CD4-positive, alpha-beta T cell treated with Interferon alpha-2 for 1 hour (primary cell): ENCODE measurements at places on chromosomes 1 and 21.

- no peak for DNase-seq
Observed at GRCh38 chr1:55275151-55275748, 60.1 kb upstream of the USP24 start.

DNA sequence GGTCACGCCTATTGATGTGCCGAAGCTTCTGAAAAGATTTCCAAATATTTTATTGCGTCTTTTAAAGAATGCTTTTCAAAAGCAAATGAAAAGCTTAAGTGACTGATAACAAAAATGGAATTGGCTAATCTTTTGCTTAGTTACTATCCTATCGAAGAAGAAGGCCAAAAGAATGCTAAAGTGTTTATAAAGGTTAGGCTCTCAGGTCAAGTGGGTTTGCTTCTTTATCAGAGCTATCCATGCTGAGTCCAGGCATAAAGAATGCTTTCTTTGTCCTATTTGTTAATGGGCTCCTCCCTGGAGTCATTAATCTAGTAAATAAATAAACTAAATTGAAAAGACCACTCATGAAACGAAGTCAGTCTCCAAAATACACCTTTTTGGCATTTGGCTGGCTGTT lies 133.4 kb upstream of the LYPLAL1 start:
- DNase-seq: no peak

GRCh38 chr1:113734357-113735055 lies 24.8 kb downstream of the PHTF1 start:
- no peak for DNase-seq

GRCh38 chr1:159866905-159867663 lies 4.6 kb upstream of the VSIG8 start:
- DNase-seq: no peak

DNA sequence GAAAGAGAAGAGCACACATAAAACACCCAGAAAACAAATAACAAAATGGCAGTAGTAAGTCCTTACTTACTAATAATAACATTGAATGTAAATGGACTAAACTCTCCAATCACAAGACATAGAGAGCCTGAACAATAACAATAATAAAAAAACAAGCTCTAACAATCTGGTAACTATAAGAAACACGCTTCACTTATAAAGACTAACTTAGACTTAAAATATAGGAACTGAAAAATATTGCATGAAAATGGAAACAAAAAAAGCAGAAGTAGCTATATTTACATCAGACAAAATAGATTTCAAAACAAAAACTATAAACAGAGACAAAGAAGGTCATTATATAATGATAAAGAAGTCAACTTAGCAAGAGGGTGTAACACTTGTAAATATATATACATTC lies 83.1 kb upstream of the LYPLAL1 start:
- no peak for DNase-seq

GRCh38 chr1:207581496-207582153 lies 63.3 kb upstream of the CR1L start:
- DNase-seq: no peak

DNA sequence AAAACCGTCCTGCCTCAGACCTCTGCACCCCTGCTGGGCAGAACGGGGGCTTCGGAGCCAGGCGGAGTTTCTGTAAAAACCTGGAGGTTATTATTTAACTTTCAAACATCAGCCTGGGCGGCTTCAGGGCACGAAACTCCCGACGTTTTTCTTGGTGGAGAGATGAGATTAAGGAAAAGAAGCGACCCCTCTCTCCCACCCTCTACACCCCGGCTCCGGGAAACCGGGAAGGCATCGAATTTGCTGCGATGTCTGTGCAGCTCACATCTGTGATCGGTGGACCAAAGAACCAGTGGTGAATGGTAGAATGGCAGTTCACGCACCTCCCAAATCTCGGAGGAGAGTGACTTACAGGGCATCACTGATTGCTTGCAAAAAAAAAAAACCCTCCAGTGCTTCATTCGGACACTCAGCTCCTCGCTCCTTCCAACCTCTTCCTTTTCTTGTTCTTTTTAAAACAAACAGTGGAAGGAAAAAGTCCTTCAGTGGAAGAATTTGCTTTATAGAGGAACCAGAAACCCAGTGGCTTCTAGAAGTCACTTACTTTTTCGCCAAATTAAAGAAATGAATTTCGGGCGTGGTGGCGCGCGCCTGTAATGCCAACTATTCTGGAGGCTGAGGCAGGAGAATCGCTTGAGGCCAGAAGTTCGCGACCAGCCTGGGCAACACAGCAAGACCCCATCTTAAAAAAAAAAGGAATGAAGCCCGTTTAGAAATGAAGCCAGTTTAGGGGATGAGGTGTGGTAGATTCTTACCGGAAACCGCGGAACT lies 884 bp downstream of the PHACTR4 start:
- peak; percentile 30 for DNase-seq

DNA sequence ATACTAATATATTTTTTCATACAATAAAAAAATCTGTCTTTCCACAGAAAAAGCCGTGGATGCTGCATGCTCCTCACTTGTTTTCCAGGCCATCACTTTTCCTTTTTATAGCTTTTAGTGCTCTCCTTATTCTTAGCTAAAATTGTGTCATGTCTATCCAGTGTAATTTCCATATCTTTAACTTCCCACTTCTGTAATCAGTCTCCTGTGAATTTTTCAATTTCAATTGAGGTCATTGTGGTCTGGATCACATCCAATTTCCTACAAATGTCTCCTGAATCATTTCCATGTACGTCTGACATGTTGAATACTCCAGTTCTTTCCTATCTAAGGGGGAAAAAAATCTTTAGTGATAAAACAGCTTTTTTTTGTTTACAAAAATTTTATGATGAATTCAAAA lies 838.2 kb upstream of the B3GALT2 start:
- DNase-seq: no peak

DNA sequence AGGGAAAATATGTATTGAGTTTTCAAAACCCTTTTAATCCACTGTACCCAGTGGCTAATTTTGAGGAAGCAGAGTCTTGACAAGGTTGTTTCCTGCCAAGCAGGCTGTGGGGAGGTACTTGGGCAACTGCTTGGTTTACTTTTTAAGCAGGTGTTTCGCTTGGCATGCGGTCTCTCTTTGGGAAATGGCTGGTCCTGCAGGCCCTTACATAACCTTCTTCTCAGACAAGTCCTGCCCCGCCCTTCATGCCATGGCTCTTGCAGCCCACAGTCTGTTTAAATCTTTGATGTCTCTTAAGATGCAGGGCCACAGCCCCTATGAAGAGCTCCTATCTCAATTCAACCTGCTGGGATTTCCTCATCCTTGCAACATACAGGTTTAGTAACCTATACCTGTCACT lies 36.0 kb upstream of the ABCD3 start:
- DNase-seq: no peak

DNA sequence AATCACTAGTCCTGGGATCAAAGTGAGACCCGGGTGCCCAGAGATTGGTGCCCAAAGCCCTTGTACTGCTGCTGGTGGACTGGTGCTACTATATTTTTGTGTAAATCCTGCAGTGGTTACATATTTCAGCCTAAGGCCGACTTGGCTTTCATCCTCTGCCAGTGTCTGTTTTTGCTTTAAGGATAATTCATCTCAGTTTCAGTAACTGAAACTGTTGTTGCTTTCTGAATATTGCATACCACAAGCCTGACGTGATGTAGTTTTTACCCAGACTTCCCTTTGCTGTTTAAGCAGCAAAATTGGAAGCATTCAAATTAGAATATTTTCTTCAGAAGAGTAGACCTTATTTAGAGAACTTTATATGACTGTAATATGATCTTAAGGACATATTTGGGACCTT lies 341.8 kb downstream of the RYR2 start:
- DNase-seq: no peak

DNA sequence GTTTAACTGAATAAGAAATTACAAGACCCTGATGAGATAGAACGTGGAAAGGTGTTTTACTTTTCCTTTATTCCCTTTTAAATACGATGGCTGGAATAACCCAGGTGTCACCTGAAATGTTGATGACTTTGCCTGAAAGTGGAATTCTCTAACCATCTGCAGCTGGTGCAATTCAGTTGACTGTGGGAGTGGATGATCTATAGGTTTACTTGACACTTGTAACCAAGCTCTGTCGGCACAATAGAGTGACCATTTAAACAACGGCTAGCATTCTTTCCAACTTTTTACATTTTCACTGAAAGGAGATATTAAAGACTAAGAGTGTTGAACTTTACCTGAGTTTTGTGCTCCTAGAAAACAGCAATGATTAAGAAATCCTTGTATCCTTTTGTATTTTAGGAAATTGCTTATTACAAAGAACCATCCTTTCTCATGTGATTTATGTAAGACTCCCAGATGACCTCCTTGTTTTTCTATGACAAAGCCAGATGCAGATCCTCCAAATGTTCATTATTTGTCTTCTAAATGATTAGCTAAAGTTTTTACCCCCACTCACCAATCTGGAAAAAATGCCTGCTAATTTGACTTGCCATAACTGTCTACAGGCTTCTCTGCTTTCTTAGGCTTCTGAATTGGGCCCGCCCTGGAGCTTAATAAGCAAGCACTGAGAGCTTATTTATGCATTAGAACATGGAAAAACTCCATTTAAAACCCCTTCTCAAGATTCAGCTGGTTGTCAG lies 129.5 kb upstream of the LRRC7 start:
- DNase-seq: no peak

GRCh38 chr1:203084588-203085527 lies 954 bp downstream of the MYOG start:
- DNase-seq: no peak

GRCh38 chr1:170460001-170460400 lies 72.0 kb upstream of the GORAB start:
- no peak for DNase-seq

DNA sequence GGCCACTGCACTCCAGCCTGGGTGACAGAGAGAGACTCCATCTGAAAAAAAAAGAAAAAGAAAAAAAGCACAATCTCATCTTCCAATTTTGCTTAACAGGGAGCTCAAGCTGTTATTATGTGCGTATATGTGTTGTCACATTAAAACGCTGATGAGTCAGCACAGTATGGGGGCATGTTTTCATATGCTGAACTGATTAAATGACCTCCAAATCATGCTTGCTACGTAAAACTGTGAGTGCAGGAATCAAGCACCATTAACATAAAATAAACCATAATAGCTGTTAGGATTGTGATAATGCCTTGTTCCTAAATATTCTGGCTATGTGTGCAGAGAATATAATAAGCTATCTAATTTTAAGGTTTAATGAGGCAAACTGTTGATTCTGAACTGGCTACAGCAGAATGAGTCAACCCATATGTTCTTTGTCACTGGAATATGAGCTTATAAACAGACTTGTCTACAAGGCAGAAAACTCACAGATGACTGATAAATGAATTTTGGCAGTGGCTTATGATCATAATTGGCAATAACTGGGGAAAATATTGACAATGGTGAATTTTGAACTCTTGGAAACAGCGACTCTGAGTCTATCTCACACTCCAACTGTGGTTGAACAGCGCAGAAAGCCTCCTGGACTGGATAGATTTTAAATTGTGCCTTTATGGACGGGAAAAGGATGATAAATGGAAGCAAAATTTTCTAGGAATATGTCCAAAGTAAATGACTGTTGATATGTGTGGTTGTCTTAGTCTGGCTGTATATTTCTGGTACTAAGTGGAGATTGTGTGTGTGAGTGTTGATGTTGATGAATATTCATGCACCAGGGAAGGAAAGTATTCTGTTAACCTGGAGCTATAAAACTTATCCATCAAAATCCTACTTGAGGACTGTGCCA lies 75.5 kb downstream of the VCAM1 start:
- DNase-seq: no peak

DNA sequence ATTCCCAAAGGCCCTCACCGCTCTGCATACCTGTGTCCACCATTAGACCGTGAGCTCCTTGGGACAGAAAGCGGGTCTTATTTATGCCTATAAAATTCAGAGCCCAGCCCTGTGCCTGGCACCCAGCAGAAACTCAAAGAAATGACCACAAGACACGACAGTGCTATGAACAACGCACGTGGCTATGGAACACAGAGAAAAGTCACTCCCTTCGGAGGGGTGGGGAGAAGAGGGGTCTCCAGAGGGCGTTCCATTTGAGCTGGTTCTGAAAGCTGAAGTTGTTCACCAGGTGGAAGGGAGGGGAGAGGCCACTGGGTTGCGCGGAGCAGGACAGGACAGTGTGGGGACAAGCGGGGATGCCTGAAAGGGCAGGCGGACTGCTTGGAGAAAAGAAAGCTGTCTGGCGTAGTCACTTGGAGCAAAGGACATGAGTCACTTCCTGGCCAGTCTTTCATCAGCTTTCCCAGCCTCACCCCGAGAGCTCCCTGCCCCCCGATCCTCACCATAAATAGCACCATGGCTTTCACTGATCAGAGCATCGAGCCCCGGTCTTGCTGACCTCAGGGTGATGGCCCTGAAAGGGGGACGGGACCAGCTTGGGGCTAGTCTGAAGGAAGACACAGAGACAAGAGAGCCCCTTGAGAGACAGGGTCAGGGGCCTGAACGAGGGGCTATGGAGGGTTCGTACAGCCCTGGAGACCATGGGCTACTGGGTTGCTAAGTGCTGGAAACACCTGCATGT lies 28.5 kb downstream of the ECE1 start:
- DNase-seq: peak; percentile 48

DNA sequence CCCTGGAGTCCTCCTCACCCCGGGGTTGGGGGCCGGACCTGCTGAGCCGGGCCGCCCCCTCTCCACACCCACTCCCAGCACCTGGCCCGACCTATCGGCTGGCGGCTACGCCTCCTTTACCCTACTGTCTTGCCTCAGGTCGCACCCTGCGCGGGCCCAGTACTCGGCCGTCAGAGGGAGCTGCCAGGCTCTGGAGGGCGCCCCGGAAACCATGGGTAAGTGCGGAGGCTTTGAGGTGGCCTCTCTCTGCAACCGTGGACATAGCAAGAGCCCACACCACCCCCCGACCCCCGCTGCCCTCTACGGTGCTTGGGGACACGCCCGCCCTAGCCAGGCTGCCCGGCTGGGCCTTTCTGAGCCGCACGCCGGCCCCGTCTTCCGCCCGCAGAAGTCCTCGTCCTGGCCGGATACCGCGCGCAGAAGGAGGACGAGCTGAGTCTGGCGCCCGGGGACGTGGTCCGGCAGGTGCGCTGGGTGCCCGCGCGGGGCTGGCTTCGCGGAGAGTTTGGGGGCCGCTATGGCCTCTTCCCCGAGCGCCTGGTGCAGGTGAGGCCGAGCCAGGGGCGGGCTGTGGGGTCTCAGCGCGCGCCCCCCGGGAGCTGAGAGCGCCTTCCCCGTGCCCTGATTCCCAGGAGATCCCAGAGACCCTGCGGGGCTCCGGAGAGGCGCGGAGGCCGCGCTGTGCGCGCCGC lies at the start of gene SH3D21:
SH3D21 (plus strand) TSS at position 159 of the 692 bp plus-strand sequence; CDS start at position 212, 53 bp downstream.
- peak; percentile 33 for DNase-seq

DNA sequence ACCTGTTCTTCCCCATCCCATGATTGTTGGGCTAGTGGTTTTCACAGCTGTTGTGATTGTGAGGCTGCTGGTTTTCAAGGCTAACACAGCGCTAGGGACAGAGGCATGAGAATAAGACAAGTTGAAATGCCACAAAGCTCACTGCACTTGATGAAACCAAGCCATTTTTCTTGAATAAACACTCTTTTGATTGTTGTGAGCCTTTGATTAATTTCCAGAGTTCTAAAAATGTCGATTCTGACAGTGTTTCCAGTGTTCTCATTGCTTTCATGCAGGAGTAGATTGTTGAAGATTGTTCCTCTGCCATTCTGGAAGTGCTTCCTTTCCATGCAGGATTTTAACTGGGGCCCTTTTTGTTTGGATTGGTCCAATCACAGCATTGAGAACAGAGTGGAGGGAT lies 134.9 kb upstream of the GRIK3 start:
- DNase-seq: no peak

- DNase-seq: no peak
Observed at GRCh38 chr1:90048043-90048442, 53.1 kb downstream of the ZNF326 start.

GRCh38 chr1:236451796-236452373 lies 57.8 kb downstream of the EDARADD start:
- peak; percentile 16 for DNase-seq

- no peak for DNase-seq
Observed at GRCh38 chr1:185861630-185862029, 127.4 kb downstream of the HMCN1 start.

- no peak for DNase-seq
Observed at GRCh38 chr21:32424674-32425073, 12.2 kb downstream of the EVA1C start.
